ENCODE measurements at places on chromosomes 4 and X.
A peak's percentile ranks its signal among the peaks of the same experiment; 100 is the strongest.

- DNase-seq: no peak
Measured at GRCh38 chrX:3257471-3257870, 89.0 kb downstream of the MXRA5 start.

GRCh38 chr4:38539501-38539900 is 124.5 kb upstream of the KLF3 start:
- no peak for DNase-seq

GRCh38 chr4:146154057-146154456 is 21.5 kb upstream of the LSM6 start:
- DNase-seq: no peak

GRCh38 chr4:56475917-56476316 is 8.5 kb downstream of the SRP72 start:
- DNase-seq: no peak

DNA sequence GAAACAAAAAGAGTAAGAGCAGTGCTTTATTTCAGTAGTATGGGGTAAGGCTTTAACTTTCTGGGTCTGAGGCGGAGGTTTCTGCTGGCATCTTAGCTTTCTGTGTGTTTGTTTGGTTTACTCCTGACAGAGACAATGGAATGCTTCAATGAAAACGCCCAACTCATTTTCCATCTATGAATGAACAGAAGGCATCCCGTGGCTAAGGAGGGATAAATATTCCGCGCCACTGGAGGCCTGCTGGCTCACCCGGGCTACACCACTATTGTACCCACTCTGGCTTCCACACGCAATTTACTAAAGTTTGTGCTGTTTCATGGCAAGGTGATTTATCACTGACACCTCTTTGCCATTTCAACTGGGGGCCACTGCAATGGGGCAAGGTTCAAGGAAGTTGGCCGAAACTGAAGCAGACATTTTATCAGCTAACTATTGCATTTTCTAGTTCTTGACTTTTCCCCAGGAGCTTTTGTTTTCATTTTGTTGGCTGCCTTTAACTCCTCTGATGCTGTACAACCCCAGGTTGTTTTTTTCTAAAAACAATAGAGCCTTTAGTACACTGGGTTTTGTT is 32.8 kb upstream of the PPARGC1A start:
- DNase-seq: no peak

GRCh38 chrX:124018023-124018422 is 56.5 kb downstream of the STAG2 start:
- DNase-seq: no peak

GRCh38 chr4:142416711-142417275 is 429.3 kb downstream of the INPP4B start:
- DNase-seq: no peak

DNA sequence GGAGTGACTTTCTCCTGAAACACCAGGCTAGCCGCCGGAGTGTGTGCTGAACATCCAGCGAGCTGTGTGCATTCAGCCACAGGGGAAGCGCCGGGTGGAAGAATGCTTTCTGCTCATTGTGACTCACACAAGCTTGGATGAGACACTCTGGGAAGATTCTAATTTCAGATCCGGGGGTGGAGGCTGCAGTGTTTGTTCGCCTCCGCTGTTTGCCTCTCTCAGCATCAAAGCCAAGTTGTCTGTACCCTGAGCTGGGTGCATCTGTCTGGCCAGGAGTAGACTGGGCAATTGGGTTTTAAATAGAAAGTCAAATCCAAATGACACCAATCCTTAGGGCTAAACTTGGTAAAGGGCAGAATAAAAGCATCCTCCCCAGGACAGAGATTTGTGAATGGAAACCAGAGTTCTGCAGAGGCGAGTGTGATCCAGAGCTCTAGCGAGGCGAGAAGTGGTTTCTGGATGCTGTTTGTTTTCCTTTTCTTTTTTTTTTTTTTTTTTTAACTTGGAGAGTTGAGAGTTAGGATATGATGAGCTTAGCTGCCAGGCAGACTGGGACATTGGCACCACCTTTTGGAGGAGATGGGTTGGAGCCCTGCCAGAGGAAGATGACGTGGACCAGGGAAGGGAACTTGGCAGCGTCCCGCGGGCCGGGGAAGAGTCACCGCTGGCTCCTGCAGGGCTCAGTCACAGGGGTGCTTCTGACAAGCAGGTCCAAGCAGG is 196.0 kb upstream of the PSAPL1 start:
- DNase-seq: peak; percentile 91

DNA sequence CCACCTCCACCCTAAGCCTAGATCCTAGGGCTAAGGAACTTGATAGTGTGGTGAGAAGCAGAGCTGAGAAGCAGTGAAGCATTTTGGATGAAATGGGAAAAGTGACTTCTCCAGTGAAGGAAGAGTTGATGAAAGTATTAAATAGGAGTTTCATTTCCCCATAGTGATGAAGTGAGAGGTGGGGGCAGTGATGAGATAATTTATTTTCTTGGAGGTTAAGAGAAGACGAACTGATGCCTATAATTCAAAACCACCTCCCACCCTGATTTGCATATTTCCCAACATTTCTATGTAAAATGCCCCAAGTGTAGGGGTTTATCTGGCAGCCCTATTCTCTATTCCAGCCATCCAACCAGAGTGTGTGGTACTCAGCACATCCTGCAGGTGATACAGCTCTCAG is 6.3 kb downstream of the LONRF3 start:
- no peak for DNase-seq

DNA sequence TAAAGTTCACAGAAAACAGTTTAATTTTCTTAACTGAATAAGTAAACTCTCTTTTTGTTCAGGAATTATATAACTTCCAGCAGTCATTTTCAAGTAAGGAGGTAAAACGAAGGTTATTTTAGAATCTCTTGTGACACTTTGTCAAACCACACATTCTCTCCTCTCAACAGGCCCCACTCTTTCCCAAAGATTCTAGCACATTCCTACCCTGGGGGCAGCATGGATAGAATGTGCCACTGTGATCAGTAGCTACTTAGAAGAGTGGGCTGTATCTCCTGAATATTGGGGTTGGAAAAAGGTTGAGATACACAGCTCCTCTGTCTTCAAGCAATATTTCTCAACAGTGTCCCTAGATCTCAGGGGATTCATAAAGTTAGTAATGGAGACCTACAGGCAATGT is 157.6 kb downstream of the EMCN start:
- DNase-seq: no peak

DNA sequence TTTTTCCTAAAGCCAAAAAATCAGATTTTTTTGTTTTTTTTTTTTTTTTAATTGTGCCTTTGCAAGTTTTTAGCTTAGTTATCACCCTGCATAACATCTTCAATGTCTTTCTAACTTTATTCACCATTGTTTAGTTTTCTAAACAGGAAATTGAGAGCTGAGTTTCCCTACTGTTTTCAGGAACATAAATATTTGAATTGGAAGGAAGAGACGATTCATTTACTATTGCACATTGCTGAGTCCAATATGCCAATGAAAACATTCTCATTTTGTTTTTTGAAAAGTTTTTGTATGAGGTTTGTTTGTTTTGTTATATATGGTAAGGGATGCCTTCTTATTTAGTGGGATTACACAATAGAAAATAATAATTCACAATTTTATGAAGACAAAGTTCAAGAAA is 148.4 kb downstream of the ANKRD50 start:
- DNase-seq: no peak

DNA sequence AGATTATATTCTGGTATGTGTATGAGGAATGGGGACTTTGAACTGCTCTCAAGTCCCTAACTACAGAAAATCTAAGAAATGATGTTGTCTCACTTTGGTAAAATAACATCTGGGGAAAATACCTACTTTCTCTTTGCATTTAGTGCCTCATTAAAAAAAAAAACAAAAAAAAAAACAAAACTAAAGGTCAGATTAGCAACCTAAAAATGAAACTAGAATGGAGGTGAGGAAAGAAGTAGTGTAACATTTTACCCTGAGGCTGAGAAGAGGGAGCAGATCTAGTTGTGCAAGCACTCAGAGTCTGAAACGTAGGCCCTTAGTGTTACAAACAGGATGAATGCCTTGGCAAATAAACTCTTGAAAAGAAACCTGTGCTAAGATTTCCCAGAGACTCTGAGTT is 56.0 kb downstream of the VGLL1 start:
- no peak for DNase-seq

DNA sequence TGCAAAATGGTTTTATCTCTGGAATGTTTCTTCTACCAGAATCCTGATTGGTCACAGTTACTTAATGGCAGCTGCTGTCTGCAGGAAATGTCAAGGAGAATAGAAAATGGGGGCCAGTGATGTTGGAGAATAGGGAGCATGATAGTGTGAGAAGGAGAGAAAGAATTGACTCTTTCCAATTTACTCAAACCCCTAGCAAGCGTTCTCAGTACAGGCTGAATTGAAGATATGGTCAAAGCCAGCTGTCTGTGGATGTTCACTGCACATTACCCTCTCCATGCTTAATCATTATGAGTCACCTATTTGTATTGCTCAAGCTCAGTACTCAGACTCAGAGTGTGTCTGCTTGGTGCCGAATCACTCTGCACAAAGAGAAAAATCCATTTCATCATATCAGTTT is 57.8 kb upstream of the FAM47B start:
- DNase-seq: peak; percentile 76

DNA sequence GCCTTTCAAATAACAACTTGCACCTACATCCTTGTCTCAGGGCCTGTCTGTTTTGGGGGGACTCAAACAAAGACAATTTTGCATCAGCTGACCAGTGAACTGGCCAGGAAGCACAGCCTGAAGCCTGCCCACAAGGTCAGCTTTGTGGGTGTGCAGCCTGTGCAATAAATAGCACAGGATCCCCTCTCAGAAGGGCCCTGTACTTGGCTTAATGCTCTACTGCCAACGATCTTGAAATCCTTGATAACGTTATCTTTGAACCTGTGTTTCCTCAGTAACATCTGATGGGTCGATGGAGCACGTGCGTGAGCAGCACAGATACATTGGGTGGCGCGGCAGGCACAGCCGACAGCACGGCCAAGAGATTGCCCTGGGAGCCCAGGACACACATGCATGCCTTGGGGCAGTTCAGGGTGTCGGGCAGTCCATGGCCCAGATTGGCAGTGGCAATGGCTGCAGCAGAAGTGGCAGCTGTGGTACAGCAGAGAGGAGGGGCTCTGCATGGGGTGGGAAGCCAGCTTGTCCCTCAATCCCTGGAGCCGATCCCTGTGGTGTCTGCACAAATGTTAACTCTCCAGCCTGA is 58.8 kb upstream of the ATP6AP2 start:
- DNase-seq: no peak

DNA sequence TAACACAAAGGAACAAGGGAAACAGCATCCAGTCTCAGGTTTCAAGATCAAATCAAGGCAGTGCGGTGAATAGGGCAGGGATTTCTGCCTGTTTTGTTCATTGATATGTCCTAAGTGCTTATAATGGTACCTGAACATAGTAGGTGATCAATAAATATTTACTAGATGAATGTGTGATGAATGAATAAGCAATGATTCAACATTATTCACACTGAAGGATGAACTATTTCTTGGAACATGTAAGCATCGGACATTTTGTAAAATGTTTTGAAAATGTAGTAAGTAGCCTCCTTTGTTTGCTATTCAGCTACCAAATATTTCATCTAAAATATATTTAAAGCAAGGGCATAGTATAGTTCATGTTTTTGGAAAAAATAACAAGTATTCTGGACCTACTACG is 67.8 kb downstream of the USP38 start:
- no peak for DNase-seq

Measured in HFFc6 (cell line).